Activated CD4-positive, alpha-beta T cell treated with anti-CD3 and anti-CD28 coated beads, Interleukin-2, amount 50 U/mL, for 16 hours (primary cell): ENCODE measurements at places on chromosomes 11 and 22.
A peak's percentile ranks its signal among the peaks of the same experiment; 100 is the strongest.

- DNase-seq = peak; percentile 7
Observed at GRCh38 chr11:12771875-12772274, 97.7 kb downstream of the TEAD1 start.

DNA sequence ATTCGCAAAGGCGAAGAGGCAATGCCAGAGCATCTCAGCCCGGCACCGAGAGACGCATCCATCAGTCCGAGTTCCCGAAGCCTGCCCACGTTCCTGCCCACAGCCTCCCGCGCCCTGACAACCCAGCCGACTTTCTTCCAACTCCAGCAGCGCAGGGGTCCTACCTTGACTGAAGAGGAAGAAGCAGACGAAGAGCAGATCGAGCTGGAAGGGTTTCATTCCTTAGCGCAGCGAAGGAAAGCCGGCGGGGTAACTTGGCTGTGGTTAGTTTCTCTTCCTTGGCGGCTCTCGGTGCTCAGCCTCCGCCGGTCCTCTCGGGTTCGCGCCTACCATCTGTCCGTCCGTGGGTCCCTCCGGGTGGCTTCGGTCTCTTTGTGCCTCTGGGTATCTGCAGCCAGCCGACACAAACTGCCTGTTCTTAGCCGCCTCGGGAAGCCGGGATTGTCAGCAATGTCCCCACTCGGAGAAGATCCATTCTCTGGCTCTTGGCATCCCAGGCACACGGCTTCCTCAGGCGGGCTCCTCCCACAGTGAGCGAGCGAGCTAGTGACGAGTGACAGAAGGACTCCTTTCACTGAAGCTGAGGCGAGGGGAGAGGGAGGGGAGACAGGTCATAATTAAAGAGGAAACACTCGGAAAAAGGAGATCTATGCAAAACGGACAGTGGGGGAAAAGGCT is at the start of gene KIRREL3:
Gene KIRREL3, minus strand, starts transcription at position 480 of the 678 bp plus-strand sequence.
- no peak for DNase-seq

- DNase-seq = no peak
Observed at GRCh38 chr11:2847561-2847960, 38.0 kb downstream of the CDKN1C start.

DNA sequence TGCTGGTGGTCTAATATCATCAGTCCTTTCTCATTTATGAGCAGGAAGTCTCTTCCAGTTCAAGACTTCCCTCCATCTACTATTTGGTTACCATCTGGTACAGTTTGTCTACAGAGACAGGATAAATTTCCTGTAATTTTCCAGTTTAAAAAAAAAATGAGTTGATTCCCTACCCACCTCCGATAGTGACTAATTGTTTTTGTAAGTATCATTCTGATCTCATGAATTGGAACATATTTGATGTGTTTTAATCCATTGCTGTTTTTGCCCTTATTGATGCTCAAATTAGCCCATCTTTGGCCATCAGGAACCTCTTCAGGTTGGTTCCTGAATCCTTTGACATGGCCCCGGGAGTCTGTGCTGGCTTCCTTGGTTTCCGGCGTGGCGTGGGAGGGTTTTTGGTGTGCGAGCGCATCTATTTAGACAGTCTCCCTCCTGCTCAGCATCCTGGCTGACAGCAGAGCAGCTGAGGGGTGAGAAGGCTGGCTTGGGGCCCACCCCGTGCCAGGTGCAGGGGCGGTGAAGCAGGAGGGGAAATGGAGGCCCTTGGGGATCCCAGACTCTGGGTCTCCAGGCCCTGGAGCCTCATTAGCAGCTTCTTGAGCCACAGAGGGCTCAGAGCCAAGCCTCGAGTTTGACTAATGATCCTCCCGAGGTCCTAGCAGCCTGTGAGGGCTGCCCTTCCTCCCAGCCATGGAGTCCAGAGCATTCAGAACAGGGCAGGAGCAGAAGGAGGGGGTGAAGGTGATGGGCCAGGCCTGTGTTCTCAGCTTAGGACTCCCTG is 6.8 kb downstream of the OMP start:
- DNase-seq = no peak

- DNase-seq = no peak
Observed at GRCh38 chr22:49075150-49075549, 752.5 kb downstream of the BRD1 start.
